ENCODE measurements at places on chromosomes 13 and 19.

GRCh38 chr13:50636007-50636704 lies 207.3 kb downstream of the DLEU7 start:
- DNase-seq, result no peak

GRCh38 chr19:4715529-4716221 lies 8.0 kb downstream of the DPP9 start:
- no peak for DNase-seq

DNA sequence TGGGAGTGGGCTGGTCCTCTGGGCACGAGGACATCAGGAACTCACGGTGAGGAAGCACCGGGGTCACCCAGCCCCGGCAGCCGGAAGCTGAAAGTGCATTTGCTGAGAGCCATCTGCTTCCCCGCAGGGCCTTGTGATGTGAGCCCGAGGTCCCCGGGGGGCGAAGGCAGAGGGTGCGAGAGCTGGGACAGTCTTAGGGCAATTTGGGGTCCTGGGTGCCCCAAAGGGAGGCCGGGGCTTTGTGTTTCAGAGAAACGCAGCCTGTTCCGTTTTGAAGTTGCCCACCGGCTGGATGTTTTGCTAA lies 4.8 kb downstream of the F2RL3 start:
- DNase-seq, result no peak

DNA sequence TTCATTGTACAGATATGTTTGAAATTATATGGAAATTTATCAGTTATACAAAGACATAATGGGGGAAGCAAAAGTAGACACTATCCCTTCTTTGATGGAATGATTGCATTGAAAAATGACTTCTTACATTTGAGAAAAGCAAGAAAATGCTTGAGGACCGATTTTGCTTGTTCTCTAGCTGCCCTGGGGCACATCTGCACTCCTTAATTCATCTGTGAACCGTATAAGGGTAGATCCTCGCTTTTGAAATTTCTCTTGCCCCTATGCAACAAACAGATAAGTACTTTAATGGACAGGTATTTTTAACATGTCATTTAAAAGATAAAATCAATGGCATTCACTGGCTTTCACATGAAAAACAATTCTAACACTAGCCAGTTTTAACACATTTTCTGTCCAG lies 13.5 kb upstream of the MLNR start:
- DNase-seq, result no peak

GRCh38 chr19:31274251-31275067 lies 74.8 kb downstream of the TSHZ3 start:
- no peak for DNase-seq

DNA sequence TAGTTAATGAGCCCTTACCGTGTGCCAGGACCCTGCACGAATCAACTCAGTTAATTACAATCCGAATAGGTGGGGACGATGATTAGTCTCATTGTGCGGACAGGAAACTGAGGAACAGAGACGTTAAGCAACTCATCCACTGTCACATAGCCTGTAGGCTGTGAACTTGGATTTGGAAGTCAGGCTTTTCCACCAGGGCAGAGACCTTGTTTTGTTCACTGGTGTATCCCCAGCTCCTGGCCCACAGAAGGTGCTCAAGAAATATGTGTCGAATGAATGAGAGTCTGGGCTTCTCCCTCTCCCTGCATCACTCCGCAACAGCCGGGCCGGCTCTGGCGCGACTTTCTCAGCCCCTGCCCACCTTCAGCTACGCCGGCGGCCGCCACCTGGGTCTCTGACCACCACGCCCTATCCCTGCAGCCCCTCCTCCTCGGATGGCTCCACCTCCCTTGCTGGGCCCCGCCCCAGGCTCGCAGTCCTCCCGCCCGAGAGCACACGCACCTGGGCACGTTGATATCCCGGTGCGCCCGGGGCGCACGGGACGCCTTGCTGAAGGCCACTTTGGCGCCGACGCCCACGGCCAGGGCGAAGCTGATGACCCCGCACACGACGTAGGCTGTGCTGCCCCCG lies 1.3 kb downstream of the SHISA7 start:
- DNase-seq, result no peak

GRCh38 chr13:20546556-20546955 lies 20.4 kb upstream of the IFT88 start:
- no peak for DNase-seq

GRCh38 chr19:15252398-15253018 lies 20.3 kb upstream of the EPHX3 start:
- peak; percentile 72 for DNase-seq

GRCh38 chr13:23687614-23688013 lies 117.4 kb downstream of the TNFRSF19 start:
- DNase-seq, result no peak

GRCh38 chr13:44951184-44951583 lies 38.1 kb downstream of the NUFIP1 start:
- DNase-seq, result no peak

GRCh38 chr19:11137542-11138384 lies 17.8 kb downstream of the SPC24 start:
- DNase-seq, result peak; percentile 91

DNA sequence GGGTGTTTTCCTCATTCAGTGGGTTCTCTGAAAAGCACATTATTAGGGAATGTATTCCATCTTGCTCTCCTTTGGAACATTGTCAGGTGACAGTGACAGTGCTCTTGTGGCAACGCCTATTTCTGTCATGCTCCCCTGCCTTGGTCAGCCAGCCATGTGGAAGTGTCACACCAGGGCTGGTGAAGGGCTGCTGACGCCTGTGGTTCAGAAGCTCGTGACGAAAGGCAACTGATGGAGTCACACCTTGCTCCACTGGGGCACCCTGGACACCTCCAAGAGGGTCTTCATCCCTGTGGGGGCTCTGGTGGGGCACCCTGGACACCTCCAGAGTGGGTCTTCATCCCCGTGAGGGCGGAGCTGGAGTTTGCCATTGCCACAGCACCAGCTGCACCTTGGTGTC lies 68.9 kb upstream of the GPR183 start:
- DNase-seq, result no peak

- no peak for DNase-seq
Measured at GRCh38 chr13:82115391-82115790, 1766.9 kb downstream of the SLITRK1 start.

- DNase-seq, result no peak
Measured at GRCh38 chr13:114064450-114065140, 67.8 kb downstream of the RASA3 start.

DNA sequence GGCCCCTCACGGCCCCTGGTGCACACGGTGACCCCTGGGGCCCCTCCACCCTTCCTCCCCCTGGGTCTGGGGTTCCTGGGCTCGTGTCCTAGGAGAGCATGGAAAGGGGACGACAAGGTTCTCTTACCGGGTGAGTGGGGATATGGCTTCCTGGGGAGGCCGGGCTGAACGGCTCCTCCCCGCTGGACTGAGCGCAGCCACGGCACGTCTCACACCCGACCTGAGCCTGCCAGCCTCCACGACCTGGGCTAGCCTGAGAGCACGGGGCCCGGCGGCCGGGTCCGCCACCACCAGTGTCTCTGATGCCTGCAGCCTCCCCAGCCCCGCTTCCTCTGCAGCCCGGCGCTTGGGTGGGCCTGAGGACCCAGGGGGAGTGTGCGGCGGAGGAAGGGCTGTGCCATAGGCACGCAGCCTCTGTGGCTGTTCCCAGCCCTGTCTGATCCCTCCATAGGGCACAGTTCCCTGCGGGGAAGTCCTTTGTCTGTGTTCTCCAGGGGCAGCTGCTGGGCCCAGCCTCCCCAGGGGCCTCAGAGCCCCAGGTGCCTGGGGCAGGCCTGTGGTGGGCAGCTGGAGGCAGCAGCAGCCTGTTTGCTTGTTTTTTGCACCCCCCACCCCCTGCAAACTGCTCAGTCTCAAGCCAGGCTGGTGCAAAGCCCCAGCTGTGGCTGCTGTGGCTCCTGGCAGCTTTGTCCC lies 15.0 kb downstream of the PLIN4 start:
- no peak for DNase-seq

DNA sequence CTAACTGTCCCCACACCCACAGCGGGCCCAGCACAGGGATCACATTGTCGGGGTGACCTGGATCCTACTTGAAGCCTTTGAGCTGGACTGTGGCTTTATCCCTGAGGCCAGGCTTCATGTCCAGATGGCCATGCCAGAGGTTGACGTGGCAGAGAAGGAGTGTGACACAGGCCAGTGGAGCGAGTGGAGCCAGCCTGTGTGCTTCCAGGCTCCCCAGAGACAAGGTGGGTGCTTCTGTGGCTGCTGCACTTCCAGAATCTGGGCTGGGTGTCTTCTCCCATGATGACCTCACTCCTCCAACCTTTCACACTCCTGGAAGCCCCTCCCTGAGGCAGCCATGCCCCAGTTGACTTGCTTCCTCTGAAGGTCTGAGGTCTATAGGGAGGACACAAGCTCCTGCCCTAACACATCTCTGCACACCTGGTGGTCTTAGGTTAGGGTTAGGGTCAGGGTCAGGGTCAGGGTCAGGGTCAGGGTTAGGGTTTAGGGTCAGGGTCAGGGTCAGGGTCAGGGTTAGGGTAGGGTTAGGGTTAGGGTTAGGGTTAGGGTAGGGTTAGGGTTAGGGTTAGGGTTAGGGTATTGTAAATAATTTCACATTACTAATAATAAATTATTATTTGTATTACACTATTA lies 13.1 kb upstream of the MZF1 start:
- DNase-seq, result no peak

DNA sequence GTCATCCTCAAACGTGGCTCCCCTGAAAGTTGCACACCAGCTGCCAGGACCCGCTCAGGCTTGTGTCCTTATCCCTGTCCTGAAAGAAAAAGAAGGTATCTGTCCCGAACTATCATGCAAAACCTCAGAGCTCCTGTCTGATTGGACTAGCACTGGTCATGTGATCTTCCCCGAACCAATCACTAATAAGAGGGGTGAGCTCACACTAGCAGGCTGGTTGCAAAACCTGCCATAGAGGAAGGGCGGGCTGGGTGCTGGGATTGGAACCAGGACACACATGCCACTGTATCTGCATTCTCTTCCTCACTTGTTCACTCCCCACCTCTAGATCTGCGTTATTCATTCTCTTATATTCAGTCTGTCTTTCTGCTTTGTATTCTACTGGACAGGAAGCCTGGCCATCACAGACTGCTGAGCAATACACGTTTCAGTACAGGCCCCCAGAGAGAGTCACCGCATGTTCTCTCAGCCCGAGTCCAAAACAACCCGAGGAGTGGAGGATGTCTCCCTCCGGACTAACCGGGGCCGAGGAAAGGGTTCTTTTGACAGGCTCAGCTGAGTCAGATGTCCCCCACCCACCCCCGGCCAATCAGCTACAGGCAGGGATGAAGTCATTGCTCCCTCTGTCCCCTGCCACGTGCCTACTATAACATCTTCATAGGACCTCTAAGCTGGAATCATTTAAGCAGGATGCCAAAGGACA lies 97.7 kb downstream of the SIPA1L3 start:
- DNase-seq, result peak; percentile 92

DNA sequence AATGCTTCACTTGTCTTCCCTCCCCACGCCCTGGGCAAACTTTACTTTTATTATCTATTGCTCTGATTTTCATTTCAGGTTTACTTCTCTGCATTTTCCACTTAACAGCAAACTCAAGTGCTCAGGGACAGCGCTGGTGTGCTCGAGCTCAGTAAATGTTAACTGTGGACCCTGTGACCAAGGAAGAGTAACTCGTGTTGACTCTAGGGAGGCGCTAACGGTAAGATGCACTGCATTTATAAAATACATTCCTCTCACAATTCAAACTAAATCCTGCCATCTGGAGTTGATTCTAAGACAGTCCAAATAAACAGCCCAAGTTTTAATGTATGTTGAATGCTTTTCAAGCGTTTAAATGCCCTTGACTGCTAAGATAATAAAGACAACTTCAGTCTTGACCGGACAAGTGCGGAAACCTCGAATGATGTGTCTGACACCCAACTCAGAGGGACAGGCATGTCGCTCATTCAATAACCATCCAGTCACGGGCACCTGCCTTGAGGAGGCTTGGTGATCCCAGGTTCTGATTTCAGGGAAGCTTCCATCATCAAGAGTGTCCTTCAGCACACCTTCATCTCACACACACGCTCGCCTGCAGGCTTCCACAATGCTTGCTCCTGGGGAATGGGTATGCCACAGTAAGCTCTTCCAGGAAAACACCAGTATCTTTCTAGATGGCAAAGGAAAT lies 93.2 kb downstream of the STK24 start:
- DNase-seq, result no peak

DNA sequence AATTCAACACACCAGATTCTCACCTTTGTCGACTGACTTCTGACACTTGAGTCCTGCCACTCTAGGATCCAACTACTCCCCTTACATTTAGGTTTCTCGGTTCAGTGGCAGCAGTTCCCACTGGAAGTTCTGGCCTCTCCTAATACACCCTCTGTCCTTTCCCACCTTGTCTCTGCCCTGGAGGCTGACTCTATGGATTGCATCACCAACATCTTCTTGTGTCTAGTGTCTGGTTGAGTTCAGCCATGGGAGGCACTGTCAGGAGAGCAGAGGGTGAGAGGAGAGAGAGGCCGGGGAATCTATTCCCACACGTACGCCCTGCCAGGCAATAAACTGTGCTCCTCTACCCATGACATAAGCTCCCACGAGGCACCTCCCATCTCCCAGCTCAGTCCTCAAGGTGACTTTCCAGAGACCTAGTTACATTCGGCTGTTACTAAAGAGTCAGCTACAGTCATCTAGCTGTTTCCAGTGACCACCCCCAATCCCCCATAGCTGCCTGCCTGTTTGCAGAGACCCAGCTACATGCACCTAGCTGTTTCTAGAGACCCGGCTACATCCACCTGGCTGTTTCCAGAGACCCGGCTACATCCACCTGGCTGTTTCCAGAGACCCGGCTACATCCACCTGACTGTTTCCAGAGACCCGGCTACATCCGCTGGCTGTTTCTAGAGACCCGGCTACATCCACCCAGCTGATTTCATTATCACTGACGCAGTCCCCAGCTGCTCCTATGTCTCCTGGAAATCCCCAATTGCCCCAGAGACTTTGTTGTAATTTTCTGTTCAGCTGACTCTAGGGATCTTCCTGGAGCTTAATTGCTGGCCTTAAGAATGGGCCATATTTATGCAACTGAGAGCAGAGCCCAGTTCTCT lies 8.1 kb upstream of the LILRB4 start:
- DNase-seq, result no peak

DNA sequence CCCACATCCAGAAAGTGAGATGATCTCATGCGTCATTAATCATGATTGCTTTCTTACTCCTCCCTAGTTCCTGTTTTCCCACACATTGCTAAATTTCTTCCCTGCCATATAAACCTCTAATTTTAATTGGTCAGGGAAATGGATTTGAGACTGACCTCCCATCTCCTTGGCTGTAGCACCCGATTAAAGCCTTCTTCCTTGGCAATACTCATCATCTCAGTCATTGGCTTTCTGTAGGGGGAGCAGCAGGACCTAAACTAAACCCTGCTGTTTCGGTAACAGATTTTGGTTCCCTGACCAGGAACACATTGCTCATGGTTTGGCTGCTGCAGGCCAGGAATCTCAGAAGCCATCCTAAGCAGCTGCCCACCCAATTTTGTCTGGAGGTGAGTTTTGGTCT lies 61.7 kb downstream of the SPRYD7 start:
- no peak for DNase-seq

DNA sequence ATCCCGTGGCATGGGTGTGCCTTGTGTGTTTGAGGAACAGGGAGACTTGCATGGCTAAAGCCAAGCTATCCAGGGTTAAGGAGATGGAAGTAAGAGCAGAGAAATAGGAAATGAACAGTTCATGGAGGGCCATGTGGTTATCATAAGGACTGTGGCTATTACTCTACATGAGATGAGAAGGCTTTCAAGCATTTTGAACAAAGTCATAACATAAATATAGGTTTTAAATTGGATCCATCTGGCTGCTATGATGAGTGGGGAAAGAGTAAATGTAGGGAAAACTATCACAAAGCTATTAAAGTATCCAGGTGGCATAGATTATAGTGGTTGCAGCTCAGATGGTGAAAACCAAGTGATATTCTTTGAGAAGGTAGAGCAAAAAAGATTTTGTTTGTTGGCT lies 184.1 kb downstream of the PCDH17 start:
- DNase-seq, result no peak

All from AG20443 (cell line).